ENCODE measurements at places on chromosomes 5 and 9.

DNA sequence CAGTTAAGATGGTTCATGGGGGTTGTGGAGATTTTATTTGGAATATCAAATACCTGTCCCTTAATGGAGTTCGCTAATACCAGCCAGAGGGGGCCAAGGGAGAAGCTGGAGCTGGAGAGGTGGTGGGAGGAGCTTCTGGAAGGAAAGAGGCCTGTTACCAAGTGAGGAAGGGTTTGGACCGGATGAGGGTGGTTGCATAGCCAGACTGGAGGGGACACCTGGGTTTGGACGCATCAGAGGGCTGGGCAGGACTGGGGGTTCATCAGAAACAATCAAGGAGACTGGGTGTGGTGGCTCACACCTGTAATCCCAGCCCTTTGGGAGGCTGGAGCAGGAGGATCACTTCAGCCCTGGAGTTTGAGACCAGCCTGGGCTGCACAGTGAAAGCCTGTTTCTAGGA is 111.8 kb upstream of the IER5L start:
- no peak for DNase-seq

GRCh38 chr5:139410121-139410992 is 6.5 kb upstream of the SPATA24 start:
- no peak for DNase-seq

DNA sequence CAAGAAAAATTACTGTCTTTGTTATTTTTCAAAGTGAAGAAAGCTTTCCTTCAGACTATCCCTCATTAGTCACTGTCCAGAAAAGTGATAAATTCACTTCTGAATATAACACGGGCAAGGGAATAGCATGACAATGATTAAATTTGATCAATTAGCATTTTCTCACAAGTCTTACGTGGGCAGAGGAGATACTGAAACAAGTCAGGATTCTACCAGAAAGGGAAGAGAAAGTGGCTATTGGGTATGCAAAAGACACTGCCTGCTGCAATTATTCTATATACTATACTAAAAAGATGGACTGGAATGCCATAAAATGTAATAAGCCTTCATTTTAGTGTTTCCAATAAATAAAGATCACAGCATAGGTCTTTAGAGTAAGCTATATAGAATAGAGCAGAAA is 7.4 kb downstream of the COX7C start:
- no peak for DNase-seq

GRCh38 chr5:32618962-32619361 is 33.6 kb downstream of the SUB1 start:
- DNase-seq, result no peak

DNA sequence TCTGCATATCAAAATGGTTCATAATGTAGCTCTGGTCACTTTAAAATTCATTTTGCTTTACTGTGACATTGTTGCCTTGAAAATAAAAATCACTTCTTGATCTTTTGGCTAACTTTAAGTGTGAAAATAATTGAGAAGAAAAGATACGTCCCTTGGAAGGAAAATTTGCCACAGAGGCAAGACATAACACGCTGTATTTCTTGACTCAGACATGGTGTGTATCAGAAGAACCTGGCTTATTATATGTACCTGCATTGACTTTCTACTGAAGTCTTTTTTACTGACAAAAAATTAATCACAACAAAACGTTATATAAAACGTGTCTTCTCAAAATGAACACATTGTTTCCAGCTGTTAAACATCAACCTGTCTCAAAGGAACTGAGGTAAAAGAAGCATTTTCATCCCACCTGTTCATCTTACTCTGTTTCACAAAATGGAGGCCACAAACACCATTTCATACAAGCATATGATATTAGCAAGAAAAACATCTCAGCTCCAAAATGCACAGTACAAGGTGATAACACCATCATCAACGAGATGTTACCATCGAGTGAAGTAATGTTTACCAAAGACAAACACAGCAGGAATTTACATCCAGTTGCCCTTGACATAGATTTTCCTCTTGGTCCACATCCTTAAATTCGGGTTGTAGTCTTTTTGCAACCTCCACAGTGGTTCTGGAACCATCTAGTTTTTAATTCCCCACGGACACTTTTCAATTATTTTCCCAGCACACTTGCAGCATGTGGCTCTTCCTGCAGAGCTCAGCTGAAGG is 179.9 kb downstream of the GLIS3 start:
- no peak for DNase-seq

DNA sequence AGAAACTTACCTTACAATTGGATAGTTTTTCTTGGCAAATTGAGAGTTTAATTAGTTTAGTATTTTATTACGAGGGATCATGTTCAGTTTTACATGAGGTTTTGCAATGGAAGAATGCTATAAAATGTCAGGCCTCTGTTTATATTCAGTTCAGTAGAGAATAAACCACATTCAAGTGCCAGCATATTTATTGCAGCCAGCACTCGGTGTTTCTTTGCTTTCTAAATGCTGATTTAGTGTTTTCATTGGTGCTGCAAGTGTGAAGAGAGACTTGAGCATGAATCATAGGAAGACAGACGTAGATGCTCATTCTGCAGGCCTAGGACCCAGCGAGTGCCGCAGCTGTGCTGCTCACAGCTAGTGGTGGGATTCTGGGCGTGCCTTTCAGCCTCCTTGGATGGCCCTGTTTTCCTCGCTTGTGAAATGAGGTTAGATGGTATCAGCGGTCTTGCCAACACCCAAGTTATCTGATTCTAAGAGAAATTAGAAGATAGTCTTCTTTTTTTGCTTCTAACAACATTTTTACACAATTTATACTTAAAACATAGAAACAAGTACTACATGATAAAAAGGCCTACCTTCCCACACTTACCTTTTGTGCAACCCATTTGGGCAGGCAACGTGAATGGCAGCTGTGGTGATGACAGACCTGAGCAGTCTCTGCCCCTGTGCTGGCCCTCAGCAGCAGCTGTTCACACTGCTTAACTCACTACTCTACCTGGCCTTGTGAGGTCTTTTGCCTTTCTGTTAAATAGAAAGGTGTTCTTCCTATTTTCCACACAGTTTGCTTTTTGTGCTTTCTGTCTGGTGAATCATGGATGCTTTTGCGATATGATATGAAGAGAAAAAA is 26.8 kb upstream of the TNFAIP8 start:
- DNase-seq, result peak; percentile 69

- DNase-seq, result no peak
These were observed 3.9 kb downstream of the SEPTIN8 start for GRCh38 chr5:132773114-132773513.

- no peak for DNase-seq
These were observed 4.8 kb downstream of the PLK2 start for GRCh38 chr5:58455066-58455465.

DNA sequence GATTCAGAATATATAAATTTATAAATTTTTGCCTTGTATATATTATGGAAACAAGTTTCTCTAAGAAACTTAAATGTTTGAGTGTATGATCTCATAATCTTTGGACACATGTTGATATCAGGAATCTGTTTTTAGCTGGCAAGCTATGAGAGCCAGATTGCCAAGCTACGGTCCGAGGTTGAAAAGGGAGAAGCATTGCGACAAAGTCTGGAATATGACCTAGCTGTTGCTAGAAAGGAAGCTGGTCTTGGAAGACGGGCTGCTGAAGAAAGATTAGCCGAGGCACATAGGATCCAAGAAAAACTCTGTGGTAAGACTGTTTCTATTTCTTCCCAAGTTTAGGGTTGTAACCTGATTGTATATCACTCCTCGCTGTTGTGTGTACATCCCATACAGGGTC is 25.9 kb downstream of the CCDC171 start:
- no peak for DNase-seq

DNA sequence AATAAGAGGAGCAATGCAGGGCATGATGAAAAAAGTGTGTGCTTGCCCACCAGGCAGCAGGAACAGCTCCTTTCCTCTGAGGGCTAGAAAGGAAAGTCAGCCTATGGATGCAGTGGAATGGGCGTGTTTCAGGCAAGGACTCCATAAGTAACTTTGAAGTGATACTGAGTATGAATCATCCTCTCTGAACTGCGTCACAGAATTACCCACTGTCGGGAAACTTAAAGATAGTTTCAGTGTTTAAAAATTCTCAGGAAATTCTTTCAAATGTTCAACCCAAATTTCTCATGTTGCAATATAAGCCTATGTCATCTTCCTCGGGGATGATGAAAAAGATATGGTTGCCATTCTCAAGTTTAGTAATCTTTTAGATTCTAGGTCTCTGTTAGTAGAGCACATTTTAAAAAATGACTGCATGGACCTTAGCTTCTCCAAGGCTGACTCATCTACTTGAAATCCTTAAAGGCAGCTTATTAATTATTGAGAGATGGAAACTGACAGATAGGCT is 27.7 kb downstream of the PTCD2 start:
- DNase-seq, result no peak

GRCh38 chr5:85458319-85458718 is 1073.6 kb upstream of the EDIL3 start:
- DNase-seq, result no peak

GRCh38 chr5:126544087-126544740 is 50.8 kb downstream of the ALDH7A1 start:
- peak; percentile 41 for DNase-seq

DNA sequence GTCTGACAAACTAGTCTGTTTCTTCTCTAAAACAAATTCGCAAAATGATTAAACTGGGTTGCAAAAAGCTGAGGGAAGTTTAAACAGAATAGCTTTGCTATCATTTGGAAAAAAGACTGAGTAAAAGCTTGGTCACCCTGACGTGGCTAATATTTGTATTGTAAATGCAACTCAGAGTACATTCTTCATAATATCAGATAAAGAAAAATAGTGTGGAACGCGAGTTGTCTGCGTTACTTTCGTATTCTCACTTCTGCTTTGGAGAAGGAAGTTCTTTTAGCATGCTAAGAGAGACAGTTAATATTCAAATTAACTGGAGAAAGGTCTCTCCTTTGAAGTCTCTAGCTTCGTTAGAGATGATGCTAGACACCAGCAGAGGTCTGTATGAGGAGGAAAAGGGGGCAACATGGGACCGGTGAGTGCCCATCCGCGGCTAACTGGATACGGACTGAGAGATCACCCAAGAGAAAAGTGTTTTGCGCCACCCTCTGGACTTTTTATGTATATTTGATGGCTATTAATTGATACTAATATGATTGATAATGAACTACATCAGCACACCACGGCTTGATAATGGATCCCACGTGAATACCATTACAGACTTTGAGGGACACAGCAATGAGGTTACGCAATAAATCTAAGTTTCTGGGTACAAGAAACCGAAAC is 2.9 kb upstream of the CNTRL start:
- DNase-seq, result peak; percentile 70

- DNase-seq, result no peak
These were observed 101.6 kb upstream of the SSBP2 start for GRCh38 chr5:81852291-81853029.
